ENCODE measurements at places on chromosomes 7 and 10. TPM values are rescaled to one million over a fixed set of nuclear protein-coding genes. Genes with fewer than 3 reads are reported as not detected.

DNA sequence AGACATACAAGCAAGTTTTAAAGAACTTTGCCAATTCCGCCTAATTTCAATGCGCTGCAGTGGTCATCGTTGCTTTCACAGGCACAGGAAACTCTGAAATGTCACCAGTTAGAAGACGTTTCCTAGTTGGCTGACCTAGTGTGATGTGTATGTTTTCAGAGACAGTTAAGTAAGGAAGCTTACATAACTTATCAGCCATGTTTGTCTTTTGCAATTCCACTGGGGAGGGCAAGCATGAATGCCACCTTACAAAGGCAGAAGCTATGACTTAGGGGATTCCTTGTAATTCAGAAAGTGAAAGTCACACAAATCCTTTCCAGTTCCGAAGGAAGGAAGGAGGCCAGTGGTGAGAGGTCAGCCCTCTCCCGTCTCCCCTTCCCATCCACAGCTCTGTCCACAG lies 15.0 kb upstream of the NPS start:
- no peak for DNase-seq

The CREB3L2 gene
- 80.3 TPM for total RNA-seq

- no peak for DNase-seq
Measured at GRCh38 chr10:11782793-11783557, 40.2 kb upstream of the PROSER2 start.

The KCNIP2 gene
- total RNA-seq = 2.5 TPM

The AKR1B1 gene
- 68.7 TPM for total RNA-seq

GRCh38 chr10:96772196-96772595 lies 51.9 kb upstream of the PIK3AP1 start:
- no peak for DNase-seq
